ENCODE measurements at places on chromosomes 2 and 18. TPM values are rescaled to one million over a fixed set of nuclear protein-coding genes. Genes with fewer than 3 reads are reported as not detected.

Gene IL36RN
- total RNA-seq: not detected

Gene ASPRV1
- total RNA-seq: 1.1 TPM

DNA sequence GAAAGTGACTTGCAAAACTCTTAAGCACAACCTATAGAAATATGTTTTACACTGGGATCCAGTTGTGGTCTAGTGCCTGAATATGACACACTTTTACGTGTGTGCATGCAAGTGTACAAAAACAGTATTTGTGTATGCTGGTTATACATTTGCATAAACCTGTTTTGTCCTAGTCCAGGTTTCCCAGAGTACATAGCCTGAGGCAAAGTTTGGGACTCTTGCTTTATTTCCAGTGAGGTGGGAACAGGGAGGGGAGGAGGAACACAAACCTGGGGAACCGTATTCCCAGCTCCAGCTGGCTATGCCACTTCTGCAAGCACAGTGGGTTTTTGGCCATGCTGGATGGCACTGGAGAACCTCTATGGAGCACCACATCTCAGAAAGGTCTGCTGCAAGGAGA is 481.1 kb upstream of the HS6ST1 start:
- no peak overlapping the region for H3K4me3 ChIP-seq
- peaks cover 7% of the 10 kb centered on the region for H3K4me1 ChIP-seq
- H3K27ac ChIP-seq: no peak overlapping the region

Gene CDH7
- total RNA-seq: 0.94 TPM

Gene CCL20
- not detected for total RNA-seq

All from WTC11 (cell line).